ENCODE measurements at places on chromosomes 11 and 22.

DNA sequence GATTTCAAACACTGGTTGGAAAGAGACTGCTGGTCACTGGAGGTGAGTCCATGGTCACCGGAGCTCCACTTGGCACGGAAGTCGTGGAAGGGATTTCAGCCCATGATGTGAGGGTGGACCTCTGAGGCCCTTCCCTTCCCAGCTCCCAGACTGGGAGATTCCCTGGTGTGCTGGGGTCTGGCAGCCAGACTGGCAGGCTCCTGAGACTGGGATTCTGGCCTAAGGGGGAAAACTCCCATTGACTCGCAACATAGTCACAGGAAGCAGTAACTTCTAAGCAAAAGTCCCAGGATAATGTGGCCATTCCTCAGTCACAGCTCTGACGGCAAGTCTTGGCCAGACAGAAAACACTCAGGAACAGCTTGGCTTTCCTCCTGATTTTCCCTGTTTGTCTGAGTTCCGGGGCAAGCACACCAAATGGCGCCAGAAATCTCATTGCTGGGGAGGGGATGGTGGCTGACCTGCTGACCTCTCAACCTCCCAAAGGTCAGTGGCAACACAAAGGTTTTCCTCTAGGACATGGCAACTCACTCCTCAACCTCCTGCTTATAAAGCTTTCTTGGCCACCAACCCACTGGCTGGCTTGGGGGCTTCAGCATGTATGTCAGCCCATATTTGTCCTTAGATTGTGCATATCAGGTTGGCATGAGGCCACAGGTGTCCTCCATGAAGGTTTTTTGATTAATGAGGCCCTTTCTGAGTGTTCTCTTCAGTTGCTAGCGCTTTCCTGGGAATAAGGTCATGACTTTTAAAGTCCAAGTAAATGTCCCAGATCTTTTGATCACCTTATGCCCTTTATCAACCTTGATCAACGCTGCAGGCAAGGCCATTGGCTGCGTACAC is 99.5 kb downstream of the CCDC81 start:
- DNase-seq = no peak

- DNase-seq = no peak
Measured at GRCh38 chr22:39821008-39821407, 72.6 kb downstream of the ENTHD1 start.

DNA sequence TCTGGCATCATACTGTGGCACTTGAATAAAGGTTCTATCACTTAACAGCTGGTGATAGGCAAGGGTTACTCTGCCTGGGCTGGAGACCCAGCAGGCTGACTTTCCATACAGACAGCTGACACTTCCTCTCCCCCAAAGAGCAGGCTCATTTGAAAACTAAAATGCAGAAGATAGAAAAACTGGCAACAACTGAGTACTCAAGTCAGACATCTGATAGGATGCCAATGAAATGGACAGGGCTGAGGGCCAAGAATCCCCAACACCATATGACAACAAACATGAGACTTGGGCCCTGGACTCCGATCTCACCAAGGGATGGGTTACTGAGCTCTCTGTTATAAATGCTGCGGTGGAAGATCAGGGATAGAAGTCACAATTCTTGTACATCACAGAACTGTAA is 237.2 kb downstream of the LRRC4C start:
- no peak for DNase-seq

- no peak for DNase-seq
Measured at GRCh38 chr11:74777877-74778276, 29.2 kb downstream of the RNF169 start.

- peak; percentile 94 for DNase-seq
Measured at GRCh38 chr11:62694455-62695167, 5.3 kb upstream of the LRRN4CL start.

- no peak for DNase-seq
Measured at GRCh38 chr22:50705219-50705691, 32.6 kb downstream of the SHANK3 start.

DNA sequence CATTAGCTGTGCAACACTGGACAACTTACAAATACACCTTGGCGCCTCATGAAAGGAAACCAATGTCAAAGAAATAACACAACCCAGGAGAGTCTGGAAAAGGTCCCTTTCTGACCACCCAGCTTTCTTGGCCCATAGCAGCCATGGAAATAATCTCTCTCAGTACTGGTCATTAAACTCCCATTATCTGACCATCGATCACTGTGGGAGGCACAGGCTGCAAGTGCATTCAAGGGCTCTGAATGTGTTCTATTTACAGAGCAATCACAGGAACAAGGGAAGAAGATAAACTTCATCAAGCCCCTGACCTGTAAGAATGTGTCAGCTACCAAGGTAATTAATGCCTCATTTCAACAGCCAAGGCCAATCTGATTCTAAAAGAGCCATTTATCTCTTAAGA is 40.1 kb downstream of the CTSC start:
- no peak for DNase-seq

DNA sequence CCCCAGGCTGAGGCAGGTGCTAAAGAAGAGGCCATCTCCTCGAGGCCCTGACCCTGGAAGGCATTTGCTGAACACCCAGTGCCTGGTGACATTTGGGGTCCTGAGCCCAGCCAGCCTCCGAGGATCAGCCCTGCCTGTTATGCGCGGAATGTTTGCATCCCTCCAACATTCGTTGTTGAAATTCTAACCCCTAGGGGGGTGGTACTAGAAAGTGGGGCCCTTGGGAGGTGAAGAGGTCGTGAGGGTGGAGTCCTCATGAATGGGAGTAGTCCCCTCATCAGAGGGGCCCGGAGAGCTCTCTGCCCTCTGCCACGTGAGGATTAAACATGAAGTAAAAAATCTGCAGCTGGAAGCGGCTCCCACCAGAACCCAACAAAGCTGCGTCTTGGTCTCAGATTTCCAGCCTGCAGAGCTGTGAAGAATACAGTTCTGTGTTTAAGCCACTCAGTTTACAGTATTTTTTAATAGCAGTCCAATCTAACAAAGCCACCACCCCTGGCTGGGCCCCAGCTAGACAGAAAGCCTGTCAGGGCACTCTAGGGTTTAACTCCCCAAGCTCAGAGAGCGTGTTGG is 35.3 kb upstream of the SEPTIN5 start:
- DNase-seq = no peak

DNA sequence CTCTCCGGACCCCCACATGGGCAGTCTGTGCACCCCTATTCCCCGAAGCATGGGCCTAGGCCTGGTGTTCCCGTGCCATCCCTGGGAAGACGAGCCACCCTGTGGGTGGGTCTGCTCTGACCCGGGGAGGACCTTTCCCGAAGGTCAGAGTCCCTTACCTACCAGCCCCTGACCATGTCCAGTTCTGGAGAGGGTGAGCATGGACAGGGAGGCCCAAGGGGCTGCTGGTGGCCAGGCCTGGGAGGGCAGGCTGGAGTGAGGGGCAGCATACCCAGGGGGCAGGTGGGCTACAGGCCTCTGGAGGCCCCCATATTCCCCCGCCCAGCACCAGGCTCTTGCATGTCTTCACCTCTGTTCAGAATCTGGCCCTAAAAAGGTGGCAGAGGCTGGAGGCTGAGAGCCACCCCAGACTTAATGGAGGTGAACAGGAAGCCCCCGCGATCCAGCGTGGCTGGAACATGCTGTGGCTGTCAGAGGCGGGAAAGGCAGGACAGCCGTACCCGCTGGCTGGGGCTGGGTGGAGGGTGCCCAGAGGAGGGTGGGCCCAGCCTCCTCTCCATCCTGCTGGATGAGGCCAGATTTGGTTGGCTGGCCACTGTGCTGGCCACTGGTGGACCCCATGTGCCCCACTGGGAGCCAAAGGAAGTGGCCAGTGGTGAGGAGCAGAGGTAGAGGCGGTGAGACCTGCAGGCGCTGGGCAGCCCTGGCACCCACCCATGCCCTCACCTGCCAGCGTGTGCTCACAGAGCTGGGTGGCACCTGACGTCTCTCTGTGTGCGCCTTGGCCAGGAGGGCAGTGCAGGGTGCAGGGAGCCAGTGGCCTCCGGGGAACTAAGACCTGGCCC is 11.2 kb upstream of the SYT8 start:
- DNase-seq = no peak
